ENCODE measurements at places on chromosomes 4 and X.

GRCh38 chr4:168732714-168733113 is 235.9 kb downstream of the PALLD start:
- no peak for DNase-seq

DNA sequence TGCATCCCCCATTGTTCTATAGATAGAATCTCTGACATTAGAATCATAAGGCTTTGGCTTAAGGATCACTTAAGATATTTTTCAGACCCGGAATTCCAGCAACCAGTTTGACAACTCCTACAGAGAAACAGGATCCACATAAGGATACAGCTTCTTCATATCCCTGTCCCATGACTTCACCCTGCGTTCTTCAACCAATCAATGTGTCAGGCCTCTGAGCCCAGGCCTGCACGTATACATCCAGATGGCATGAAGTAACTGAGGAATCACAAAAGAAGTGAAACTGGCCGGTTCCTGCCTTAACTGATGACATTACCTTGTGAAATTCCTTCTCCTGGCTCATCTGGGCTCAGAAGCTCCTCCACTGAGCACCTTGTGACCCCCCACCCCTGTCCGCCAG is 85.1 kb downstream of the MFAP3L start:
- no peak for DNase-seq

DNA sequence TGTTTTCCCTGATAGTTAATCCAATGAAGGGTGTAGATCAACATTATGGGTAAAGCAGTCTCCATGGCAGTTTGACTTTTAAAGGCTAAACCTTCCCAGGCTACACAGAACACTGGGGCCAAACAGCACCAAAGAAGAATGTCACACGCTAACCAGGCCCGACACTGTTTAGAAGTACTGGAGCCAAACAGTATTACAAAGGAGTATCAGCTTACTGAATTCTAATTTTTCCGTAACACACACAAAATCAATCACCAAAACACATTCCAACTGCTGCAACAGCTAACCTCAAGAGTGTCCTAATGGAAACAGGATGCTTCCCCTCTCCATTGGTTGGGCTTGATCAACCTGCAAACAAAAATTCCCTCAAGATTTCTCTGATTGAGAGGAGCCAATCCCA is 783.5 kb downstream of the PCDH18 start:
- DNase-seq, result no peak

GRCh38 chr4:143083756-143084472 is 100.8 kb upstream of the USP38 start:
- DNase-seq, result no peak

- no peak for DNase-seq
Measured at GRCh38 chr4:16206301-16206700, 20.0 kb downstream of the TAPT1 start.

- DNase-seq, result no peak
Measured at GRCh38 chr4:54229631-54230483, 764 bp downstream of the PDGFRA start.

- DNase-seq, result no peak
Measured at GRCh38 chrX:42490111-42490510, 287.9 kb downstream of the PPP1R2C start.
